Activated CD4-positive, alpha-beta memory T cell treated with anti-CD3 and anti-CD28 coated beads for 36 hours (primary cell): ENCODE measurements at places on chromosomes 12 and 14. TPM values are rescaled to one million over a fixed set of nuclear protein-coding genes. Genes with fewer than 3 reads are reported as not detected.
A peak's percentile ranks its signal among the peaks of the same experiment; 100 is the strongest.

GPR65 gene
- total RNA-seq: 13.7 TPM

DNA sequence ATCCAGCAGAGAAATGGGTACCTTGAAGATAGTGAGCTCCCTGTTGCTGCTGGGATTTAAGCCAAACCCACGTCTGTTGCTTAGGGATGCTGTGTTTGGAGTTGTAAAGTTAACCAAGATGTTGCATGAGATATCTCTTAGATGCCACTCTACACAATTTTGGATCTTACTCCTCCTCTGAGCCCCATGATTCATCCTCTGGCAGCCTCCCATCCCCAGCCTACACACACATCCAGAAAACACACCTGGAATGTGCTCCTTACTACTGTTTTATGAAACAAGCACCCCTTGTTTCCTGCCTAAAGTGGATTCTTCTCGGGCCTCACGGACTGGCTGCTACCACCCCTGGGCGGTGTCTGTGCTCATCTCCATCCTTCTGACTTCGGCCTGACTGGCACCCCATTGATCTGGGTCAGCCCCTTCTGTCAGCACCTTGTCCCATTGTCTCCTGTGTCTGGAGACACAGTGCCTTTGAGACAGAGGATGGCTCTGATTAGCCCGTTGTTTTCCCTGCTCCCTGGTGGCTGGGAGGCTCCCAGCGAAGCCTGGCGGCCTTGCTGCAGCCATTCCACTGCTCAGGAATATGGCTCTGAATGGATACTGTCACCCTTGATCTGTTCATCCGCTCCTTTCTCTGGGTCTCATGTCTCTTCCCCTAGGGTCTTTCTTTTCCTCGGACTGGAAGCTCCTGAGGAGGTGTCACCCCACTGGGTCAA lies 24.3 kb downstream of the TSPAN9 start:
- peaks cover 5% of the 10 kb centered on the region for H3K36me3 ChIP-seq
- no peak overlapping the region for H3K4me3 ChIP-seq
- H3K27me3 ChIP-seq: peaks cover 5% of the 10 kb centered on the region
- DNase-seq: no peak

DNA sequence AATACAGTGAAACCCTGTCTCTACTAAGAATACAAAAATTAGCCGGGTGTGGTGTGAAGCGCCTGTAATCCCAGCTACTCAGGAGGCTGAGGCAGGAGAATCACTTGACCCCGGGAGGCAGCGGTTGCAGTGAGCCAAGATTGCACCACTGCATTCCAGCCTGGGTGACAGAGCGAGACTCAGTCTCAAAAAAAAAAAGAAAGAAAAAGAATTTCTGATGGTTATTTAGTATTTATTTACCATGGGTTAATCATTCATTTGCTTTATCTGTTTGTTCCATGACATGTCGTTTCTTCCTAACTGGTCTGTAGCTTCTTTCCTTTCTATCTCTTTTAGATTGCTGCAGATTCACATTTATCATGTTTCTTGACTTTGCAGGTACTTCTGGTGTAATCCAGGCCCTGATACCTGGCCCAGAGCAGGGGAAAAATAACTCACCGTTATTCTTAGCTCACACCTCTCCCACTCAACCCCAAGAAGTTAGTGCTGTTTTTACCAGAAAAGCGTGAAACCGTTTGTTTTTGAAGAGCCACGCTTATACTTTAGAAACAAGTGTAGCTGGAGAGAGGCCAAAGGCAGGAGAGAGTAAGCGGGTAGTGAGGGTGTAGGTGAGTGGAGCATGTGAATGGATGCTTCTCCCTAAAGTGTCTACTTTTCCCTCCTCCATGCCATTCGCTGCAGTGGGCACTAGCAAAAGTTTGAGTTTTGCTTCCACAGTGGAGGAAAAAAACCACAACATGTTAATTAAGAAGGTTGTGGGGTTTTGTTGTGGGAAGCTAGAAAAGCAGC lies 45.4 kb downstream of the SRGAP1 start:
- H3K27me3 ChIP-seq: no peaks in the 10 kb centered on the region
- no peak overlapping the region for H3K27ac ChIP-seq
- no peak for DNase-seq
- no peaks in the 10 kb centered on the region for H3K4me1 ChIP-seq
- no peak overlapping the region for H3K4me3 ChIP-seq
- H3K36me3 ChIP-seq: no peaks in the 10 kb centered on the region

DNA sequence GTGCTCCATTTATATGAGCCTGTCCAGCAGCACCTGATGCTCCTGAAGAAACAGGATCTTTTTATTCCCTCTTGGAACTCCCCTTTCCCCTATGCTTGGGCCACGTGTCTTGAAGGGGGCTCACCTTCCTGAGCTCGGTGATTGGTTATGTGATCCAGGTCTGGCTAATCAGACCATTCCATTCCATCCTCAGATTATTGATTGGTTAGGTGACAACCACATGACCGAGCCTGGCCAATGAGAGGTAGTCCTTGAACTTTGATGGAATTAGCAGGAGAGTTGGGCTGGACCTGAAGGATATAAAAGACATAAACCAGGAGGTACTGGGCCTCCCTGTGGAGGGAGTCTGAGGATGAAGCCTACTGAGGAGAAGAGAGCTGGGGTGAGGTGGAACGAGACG lies 216.6 kb upstream of the LHX5 start:
- H3K27ac ChIP-seq: no peak overlapping the region
- no peak overlapping the region for H3K4me3 ChIP-seq
- H3K4me1 ChIP-seq: no peaks in the 10 kb centered on the region
- no peak for DNase-seq
- H3K36me3 ChIP-seq: no peaks in the 10 kb centered on the region

- no peak for DNase-seq
- no peaks in the 10 kb centered on the region for H3K4me1 ChIP-seq
- no peaks in the 10 kb centered on the region for H3K36me3 ChIP-seq
Observed at GRCh38 chr12:78181544-78182162, 351.0 kb downstream of the NAV3 start.

- peak overlapping the region; percentile 84 for H3K4me3 ChIP-seq
- DNase-seq: peak; percentile 56
- H3K27ac ChIP-seq: peak overlapping the region; percentile 88
- H3K27me3 ChIP-seq: no peaks in the 10 kb centered on the region
Observed at GRCh38 chr14:99192028-99192621, 79.9 kb downstream of the BCL11B start.
